ENCODE measurements at places on chromosomes 2 and 18.

GRCh38 chr2:174931724-174932123 is 73.5 kb downstream of the CHN1 start:
- DNase-seq = no peak

DNA sequence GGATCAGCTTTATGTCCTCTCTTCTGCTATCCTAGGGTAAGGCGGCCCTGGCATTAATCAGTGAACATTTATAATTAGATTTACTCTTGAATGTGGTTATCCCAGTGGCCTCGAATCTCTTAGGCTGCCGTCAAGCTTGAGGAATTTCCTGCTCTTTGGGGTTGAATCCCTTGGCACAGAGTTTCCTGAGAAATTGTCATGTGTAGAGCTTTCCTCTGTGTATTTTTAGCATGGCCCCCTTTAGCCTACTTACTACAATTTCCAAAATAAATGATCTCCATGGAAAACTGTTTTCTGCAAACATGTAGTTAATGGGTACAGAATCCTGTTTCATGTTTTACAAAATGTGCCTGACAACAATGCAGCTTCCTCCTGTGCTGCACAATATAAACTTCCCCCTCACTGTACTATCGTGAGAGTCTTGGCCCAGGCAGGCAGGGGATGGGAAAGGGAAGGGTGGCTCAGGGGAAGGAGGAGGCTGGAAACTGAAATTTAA is 18.1 kb downstream of the NCAPH start:
- DNase-seq = no peak

- no peak for DNase-seq
Measured at GRCh38 chr2:110784047-110784631, 51.8 kb downstream of the ACOXL start.

GRCh38 chr18:74234326-74235171 is 57.2 kb downstream of the CYB5A start:
- no peak for DNase-seq

DNA sequence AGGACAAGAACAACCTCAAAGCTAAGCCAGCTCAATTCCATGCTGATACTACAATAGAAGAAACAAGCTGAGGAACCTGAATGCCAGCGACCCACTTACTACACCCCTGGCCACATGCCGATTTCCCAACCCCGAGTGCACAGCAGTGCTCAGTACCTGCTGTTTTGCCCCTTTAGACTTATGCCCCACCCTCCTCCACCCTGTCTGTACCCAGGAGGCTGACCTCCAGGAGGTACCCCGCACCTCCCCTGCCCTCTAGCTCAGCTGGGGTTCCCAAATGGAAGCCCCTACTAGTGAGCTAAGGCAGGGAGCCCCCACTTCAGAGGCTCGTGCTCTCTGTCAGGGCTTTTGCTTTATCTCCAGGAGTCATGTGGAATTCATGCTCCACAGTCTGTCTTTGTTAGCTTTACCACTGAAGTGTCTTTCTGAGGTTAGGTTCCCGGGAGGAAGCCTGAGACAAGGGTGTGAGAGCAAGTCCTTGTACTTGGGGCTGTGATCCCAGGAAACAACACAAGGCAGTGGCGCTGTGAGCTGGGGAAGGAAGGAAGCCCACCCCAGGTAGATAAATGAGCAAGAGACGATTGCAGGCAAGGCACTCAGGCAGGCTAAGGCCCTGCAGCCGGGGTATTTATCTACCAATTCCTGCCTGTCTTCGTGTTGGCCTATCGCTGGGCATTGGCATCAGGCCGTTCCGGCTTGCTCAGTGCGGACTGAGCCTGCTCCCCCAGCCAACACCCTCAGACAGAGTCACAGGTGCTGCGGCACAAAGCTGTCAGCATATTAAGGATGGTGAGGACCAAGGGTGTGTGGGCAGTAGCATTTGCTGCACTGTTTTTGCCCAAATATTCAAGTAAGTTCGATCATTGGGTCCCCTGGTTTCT is 220.5 kb downstream of the CYP26B1 start:
- DNase-seq = no peak

DNA sequence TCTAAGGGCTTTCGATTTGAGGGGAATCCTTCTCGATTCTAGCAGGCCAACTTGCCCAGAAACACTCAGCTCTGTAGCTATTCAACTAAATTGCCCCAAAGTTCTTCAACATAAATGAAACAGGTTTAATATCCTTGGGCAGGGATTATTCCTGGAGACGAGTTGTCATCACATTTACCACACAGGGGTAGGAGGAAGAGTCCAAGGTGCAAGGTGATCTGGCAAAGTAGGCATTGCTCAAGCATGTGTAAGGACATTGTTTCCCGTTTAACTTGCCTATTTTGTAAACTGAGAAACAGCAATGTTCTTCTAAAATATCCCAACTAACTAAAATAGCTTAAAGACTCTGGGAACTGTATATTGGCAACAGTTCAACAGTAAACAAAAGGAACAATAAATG is 814.3 kb downstream of the BCL11A start:
- no peak for DNase-seq

DNA sequence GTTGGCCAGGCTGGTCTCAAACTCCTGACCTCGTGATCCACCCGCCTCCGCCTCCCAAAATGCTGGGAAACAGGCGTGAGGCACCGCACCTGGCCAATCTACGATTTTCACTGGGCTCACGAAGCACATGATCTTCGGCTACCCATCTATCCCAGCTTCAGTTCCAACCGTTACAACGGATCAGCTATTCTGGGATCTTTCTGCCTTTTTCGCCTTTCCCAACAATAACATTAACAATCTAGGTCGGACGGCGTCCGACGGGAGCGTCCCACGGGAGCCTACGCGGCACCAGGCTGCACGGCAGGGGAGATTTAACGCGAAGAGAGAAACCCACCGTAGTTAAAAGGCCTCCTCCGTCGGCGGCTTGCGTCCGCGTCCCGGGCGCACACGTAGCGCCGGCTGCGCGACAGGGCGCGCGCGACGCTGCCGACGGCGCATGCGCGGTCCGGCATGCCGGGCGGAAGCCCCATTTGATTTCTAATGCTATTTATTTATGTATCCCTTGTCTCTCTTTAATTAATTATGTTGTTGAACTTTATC is at the start of gene MSL3B:
TSS of gene MSL3B (minus strand) at position 394 of the 540 bp plus-strand sequence.
- DNase-seq = peak; percentile 78

DNA sequence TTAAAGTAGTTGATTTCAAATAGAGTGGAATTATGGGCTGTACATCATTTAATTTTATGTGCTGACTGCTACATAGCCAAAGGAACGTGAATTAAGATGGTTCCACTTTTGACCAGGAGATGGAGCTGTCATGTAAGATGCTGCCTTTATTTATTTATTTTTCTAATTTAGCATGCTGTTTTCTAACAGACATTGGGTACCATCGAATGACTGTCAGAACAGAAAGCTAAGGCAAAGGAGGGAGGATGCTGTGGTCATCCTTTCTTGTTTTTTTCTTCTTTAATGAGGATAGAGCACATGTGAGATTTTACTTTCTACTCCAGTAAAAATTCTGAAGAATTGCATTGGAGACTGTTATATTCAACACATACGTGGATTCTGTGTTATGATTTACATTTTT is at the start of gene SCN2A:
TSS of gene SCN2A (plus strand) at position 185 of the 400 bp plus-strand sequence. CDS start 56,410 bp downstream, outside the sequence.
- DNase-seq = peak; percentile 2

DNA sequence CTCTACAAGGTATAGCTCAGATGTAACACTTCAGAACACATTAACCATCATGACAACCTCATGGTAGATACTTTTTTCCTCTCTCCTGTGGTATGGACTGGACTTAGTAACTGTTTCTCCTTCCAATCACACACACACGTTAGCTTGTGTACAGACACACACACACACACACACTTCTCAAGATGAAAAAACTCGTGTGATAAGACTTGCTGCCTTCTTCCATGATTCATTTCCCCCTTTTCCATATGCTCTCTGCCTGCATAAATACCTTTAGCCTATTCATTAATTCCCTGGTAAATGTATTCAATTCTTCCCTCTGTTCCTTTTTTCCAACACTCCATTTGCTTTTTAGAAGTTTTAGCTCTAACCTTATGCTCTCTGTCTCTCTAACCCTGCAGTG is 118.9 kb upstream of the TANK start:
- no peak for DNase-seq

DNA sequence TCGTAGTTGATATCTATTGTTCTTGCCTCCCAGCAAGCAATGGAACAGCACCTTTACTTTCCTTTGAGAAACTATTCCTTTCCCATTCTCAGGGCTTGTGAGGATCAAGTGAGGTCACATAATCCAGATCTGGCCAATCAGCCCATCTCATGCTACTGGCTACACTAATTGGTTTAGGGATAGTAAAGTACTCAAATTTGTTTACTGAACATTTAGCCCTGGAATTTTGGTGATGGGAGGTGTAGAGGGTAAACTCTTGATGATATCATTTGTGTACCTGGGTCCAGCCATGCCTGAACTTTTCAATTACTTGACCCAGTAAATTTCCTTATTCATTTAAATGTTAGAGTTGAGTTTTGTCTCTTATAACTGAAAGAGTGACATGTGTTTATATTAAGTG is 195.8 kb upstream of the TNP1 start:
- no peak for DNase-seq

GRCh38 chr2:79580175-79580574 is 67.3 kb downstream of the CTNNA2 start:
- no peak for DNase-seq

DNA sequence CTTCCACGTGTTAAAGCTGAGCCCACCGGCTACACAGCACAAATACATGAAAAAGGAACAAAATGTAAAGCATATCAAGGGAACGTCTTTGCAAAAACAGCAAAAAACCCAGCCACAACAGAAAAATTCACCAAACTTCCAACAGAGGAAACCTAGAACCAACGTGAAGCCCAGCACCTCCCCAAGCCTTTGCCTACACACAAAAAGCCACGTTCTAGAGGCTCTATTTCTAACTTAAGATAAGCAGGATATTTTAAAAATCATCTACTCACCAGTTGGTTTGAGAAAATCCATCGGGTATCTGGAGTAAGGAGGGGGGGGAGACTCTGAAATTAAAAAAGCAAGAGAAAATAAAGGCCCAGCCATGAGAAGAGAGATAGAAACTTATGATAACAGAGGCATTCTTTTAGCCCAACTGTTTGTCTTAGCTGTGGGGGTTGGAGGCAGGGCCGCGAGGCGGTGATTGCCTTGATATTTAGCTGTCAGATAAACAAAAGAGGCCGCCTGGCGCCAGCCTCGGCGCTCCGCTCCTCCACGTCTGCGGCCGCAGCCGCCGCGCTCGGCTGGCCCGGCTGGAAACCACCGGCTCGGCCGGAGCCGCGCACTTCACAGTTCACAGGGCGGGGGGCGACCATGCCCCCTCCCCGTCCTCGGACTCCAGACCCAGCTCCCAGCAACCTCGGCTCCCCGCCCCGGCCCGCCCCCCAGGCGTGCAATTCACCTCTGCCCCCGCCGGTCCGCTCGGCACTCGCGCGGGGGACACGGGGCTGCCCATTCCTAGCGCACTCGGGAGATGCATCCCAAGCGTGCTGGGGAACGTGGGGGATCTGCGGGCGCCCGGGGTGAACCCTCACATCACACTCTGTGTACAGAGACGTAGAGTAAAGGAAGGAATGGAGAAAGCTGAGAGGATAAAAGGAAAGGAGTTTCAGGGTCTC is 2.4 kb downstream of the SMAD7 start:
- DNase-seq = no peak

DNA sequence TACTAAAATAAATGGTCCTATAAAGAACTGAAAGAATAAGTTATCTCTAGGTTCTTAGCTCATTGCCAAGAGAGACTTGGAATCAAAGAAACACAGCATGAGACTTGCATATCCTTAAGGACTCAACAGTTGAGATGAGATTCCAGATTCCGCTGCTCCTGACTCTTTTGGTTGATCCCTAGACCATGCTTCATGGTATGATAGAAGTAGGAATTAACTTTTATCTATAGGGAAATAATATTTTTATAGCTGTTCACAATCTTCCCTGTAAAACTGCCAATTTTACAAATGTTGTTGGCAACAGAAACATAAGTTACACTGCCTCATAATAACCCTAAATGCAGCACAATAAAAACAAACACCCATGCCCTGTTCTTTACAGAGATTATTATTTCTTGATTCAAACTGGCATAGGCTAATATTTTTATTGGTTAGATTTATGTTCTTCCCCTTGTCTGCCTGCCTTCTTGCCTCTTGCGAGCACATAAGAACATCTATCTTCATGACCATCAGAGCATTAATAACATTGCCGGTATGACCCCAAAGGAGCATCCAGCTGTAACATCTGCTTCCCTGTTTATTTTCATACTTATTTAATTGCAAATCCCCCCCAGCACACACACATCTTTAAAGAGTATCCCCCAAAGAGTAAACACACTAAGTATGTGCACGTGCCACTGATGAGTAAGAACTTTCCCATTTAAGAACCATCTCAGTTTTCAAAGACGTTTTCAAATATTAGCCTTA is 735.7 kb upstream of the SLC8A1 start:
- no peak for DNase-seq
